ENCODE measurements at places on chromosomes 13 and 19.

GRCh38 chr19:5115771-5116202, 146.9 kb downstream of the KDM4B start:
- DNase-seq: peak; percentile 66

DNA sequence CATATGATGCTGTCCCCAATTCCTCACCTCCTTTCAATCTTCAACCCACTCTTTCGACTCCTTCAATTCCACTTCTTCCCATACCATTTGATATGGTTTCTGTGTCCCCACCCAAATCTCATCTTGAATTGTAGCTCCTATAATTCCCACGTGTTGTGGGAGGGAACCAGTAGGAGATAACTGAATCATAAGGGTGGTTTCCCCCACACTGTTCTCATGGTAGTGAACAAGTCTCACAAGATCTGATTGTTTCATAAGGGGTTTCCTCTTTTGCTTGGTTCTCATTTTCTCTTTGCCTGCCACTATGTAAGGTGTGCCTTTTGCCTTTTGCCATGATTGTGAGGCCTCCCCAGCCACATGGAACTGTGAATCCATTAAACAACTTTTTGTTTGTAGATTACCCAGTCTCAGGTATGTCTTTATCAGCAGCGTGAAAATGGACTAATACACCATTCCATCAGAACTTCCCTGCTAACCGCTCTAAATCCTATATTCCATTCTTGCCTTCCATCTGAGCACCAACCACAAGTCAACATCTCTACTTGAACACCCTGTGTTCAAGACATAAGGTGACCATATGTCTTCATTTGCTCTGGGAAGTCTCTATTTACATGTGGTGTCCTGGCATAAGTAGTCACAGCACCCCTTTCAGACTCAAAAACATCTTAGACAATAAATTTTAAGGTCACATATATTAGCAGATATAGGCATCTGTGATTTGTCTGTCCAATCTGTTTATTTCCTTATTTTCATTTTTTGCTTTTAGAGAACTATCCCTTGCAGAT, 122.9 kb downstream of the TSHZ3 start:
- DNase-seq: no peak

DNA sequence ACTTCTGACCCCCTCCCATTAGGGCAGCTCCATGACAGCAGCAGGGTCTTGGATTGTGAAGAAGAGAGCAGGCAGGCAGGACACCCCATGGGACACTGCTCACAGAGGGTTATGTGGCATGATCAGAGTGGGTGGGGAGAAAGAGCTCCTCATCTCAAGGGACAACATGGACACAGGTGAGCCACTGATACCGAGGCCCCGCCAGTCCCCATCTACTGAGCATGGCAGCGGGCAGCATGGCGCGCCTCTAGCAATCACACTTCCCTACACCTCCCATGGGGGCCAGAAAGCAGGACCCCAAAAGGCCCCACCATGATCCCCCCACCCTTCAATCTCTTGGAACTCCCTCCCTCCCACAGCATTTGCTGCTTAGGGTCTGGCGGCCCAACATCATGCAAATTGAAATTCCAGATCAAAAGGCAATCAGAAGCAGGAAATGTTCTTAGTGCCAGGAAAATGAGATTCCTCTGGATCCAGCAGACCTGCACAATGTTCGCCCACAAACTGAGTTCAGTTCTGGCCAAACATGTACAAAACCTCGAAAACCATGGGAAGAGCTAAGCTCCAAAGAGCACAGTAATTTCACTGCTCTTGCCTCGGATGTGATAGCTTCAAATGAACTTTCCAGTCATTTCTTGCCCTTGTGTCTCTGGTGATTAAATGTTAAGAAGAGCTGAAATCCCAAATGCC, 14.8 kb downstream of the DOCK9 start:
- DNase-seq: no peak

DNA sequence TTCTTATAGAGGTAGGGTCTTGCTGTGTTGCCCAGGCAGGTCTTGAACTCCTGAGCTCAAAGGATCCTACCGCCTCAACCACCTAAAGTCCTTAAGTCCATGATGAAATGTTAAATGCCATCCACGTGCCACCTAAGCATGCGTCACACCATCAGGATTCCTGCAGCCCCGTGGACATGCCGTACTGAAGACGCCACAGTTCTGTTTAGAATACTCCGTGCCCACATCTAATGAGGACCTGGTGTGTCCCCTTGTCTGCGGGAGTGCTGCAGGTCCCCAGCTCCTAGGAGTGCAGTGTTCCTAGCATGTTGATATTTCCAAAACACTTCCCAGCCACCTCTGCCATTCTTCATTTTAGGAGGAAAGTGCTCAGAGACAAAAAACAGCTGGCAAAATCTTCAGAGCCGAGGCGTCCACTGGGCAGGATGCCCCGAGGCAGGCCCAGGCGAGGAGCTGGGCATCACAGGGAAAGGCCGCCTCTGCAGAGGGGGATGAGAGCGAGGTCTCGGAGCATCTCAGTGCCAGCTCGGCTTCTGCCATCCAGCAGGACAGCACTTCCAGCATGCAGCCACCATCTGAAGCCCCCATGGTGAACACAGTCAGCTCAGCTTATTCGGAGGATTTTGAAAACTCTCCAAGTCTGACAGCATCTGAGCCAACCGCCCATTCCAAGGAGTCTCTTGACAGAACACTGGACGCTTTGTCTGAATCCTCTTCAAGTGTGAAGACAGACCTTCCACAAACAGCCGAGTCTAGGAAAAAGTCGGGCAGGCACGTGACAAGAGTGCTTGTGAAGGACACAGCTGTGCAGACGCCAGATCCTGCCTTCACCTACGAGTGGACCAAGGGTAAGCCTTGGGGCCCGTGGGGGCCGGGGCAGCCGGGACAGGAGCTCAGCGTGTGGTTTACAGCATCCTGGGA, 13.2 kb downstream of the C19orf44 start:
- peak; percentile 14 for DNase-seq

- DNase-seq: no peak
Observed at GRCh38 chr19:1151037-1151724, 22.9 kb downstream of the SBNO2 start.

DNA sequence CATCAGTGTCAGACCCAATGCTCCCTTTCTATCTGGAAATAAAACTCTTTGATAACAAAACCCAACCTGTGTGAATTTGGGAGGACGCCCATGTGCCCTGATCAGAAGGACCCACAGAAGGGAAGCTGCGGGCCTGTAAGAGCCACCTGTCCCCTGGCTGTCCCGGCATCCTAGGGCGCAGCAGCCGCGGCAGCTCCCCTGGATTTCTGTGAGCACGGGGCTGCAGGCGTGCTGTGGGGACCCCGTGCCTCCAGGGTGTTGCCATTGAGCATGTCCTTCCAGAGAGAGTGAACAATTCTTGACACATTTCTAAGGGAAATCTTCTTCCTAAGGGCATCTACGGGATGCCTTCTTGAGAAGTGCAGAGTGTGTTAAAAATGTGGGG, 60.0 kb downstream of the MCF2L start:
- no peak for DNase-seq

DNA sequence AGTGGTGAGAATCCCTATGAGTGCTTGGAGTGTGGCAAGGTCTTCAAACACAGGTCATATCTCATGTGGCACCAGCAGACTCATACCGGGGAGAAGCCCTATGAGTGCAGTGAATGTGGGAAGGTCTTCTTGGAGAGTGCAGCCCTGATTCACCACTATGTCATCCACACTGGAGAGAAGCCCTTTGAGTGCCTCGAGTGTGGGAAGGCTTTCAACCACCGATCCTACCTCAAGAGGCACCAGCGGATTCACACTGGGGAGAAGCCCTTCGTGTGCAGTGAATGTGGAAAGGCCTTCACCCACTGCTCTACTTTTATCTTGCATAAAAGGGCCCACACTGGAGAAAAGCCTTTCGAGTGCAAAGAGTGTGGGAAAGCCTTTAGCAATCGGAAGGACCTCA, 18.7 kb upstream of the AURKC start:
- no peak for DNase-seq

- DNase-seq: no peak
Observed at GRCh38 chr13:59997976-59998375, 165.8 kb downstream of the DIAPH3 start.

DNA sequence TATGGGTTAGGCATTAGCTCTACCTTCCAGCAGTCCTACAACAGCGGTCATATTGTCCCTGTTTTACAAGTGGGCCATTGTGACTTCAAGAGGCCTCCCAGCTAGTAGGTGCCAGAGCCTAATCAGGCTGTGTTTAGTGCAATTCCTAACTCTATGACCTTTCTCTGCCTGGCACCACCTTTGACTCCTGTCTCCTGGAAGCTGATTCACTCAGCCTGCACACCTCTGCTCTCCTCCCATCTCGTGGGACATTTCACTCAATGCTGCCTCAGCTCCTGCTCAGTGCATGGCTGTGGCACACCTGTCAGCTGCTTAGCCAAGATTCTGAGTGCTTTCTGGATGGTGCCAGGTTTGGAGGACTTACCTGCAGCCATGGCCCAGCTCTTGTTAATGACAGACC, 9.5 kb upstream of the GJB6 start:
- DNase-seq: no peak

- DNase-seq: peak; percentile 33
Observed at GRCh38 chr13:27712421-27712820, 79.9 kb upstream of the GSX1 start.

GRCh38 chr19:6091771-6092291, 18.5 kb downstream of the RFX2 start:
- DNase-seq: no peak

- no peak for DNase-seq
Observed at GRCh38 chr13:67643516-67644055, 413.4 kb upstream of the PCDH9 start.

DNA sequence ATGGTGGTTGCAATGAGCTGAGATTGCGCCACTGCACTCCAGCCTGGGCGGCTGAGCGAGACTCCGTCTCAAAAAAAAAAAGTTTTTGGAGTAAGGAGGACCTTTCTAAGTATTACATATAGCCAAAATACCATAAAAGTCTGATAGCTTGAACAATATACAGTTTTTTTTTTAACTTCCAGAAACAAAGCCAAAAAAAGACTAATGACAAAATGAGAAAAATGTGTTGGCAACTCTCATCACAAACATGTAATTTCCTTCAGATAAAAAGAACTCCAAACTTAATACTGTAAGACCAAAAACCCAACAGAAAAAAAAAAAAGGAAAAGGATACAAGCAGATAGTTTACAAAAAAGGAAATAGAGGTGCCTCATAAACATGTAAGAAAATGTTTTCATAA, 68.2 kb upstream of the MED4 start:
- DNase-seq: peak; percentile 43

- no peak for DNase-seq
Observed at GRCh38 chr19:6865849-6866248, 21.5 kb upstream of the ADGRE1 start.

DNA sequence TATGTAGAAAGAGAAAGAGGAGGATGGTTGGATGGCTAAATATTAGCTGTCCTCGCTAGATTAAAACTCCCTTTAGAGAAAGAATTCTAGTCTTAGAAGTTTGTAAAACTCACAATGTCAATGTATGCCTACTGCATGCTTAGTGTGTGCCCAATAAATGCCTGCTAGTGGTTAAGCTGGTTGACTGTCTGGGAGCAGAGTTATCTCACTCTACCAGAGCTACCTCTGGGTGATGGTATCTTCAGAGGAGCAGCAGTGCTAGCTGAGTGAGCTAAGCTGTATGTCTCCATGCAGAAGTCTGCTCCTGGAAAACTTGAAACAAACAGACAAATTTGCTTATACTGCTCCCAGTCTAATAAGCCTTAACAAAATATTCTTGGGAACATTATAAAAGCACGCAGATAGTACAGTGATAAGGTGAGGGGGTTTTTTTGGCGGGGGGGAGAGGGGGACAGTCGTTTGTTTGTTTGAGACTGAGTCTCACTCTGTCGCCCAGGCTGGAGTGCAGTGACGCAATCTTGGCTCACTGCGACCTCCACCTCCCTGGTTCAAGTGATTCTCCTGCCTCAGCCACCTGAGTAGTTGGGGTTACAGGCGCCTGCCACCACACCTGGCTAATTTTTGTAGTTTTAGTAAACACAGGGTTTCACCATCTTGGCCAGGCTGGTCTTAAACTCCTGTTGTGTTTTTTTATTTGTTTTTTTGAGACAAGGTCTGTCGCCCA, 202.8 kb upstream of the TSC22D1 start:
- no peak for DNase-seq

DNA sequence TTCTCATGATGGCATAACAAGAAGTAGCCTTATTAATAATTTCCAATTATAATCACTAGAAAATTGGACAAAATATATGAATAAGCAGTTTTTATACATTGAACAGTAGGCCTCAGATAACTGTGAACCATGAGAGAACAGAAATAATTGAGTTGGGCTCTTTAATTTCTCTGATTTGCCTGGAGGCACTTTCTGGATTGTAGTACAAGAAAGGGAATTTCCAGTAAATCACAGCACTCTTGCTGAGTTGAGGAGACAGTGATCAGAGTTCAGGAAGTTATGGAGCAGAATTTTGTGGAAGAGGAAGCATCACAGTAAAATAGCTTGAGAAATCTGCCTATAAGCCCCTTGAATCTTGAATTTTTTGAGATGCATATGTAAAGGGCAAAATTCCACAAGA, 216.2 kb downstream of the MAB21L1 start:
- DNase-seq: no peak

DNA sequence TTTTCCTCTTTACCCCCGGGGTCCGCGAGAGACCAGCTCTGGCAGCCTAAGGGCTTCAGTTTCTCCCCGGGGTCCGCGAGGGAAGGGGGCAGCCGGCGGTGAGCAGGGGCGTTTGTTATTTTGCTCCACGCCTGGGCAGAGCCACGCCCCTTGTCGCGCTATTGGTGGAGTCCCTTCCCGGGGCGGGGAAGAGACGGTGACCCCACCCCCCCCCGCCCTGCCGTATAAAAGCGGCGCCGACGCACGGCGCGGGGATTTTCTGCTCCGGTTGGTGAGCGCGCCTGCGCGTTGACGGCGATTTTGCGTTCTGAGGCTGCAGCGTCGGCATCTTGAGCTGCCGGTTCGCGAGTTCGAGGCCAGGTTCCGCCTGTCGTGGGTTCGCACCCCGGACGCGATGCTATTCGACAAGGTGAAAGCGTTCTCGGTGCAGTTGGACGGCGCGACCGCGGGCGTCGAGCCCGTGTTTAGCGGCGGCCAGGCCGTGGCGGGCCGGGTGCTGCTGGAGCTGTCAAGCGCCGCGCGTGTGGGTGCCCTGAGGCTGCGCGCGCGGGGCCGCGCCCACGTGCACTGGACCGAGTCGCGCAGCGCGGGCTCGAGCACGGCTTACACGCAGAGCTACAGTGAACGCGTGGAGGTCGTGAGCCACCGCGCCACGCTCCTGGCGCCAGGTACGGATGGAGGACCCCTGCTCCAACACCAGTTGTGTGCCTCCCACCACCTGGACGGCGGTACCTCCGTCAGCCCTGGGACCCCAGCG, at the start of gene ARRDC2:
ARRDC2 (plus strand) TSS at position 254 of the 757 bp plus-strand sequence; CDS start at position 395, 141 bp downstream.
- peak; percentile 92 for DNase-seq

DNA sequence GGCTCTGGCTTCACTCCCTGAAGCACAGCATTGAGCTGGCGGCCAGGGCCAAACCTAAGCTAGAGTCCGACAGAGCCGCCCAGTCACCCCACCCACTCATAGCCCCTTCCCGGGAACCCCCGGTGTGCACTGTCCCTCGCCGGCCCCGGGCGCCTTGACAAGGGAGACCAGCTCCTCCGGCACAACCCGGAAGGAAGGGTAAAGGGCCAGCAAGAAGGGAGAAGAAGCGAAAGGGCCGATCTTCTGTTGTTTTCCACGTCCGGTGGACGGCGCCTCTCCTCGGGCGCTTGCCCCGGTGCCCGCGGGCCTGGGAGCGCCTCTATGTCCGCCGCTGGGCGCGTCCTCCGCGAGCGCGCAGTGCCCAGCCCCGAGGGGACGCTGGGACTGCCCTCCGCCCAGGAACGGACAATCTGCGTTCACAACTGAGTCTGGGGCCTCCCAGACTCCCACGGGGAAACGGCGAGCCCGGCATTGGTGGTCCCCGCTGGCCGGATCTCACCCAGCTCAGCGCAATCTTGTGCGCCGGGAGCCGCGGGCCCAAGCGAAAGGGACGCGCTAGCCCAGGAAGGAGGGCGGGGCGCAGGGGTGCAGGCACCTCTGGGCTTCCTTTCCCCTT, 172.5 kb upstream of the MIR17HG start:
- no peak for DNase-seq
